ENCODE measurements at places on chromosomes 12 and 14.

DNA sequence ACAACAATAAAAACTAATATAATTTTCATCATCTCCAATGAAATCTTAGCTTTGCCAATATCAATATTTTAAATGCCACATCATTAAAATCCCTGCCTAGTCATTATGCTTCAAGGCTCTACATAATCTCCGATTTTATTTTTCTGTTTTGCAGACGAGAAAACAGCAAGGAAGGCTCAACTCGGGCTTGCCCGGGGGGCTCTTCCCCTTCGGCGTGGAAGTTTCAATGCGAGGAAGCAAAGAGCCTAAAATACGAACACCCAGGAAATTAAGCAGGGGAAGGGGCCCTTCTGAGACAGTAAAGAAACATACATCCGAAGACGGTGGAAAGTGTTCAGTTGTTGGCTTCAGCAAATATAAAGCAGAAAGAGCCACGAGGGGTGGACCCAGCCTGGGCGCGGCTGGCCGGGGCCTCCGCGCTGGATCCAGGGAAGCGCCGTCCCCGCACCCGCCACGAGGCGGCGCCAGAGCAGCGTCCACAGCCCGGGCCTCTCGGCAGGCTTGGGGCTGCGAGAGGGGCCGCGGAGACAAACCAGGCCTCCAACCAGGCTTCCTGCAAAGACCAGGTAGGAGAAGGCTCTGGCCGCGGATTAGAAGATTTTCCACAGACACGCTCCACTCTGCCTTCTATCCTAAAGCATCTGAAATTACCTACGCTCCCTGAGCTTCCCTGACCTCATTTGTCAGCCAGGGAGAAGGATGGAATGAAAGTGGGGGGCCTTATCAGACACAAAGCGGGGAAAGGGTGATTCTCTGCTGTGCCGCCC is 77.2 kb downstream of the SERPINA3 start:
- peak; percentile 92 for DNase-seq

DNA sequence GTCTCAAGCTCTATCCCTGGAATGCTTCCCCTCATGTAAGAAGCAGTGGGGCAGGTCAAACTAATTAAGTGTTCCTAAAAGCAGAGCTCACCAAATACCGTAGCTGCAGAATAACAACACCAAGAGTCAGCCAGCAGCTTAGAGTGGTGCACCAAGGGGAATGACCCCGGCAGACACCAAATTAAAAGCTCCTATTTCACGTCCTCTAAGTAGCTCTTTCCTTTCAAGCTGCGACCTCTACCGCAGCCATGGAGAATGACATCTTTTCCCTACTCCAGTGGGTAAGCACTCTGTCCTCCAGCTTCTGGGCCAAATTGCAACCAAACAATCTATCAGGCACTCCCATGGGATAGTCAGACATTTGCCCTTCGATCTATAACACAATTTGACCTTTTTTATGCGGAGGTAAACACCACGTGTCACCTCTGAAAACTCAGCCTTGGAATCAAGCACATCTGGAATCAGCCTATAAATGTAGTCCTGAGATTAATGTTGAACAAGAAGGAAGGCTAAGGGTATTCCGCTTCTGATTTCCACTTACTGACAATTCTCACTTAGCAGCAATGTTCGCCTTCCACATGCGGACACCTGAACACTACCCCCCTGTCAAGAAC is 67.6 kb upstream of the CDKN3 start:
- DNase-seq = peak; percentile 15

GRCh38 chr12:58592475-58593207 is 327.7 kb downstream of the LRIG3 start:
- DNase-seq = no peak

GRCh38 chr12:61397668-61398067 is 862.5 kb upstream of the USP15 start:
- DNase-seq = no peak

GRCh38 chr12:122964439-122965257 is 1.6 kb downstream of the ABCB9 start:
- no peak for DNase-seq

All from lower leg skin (tissue), 4 donors.